Umbilical cord (tissue), 2 donors: ENCODE measurements at places on chromosomes 7 and 10.

GRCh38 chr10:124086787-124087671, 6.4 kb downstream of the CHST15 start:
- DNase-seq = no peak

- DNase-seq = no peak
Observed at GRCh38 chr7:47572094-47572445, 9.8 kb downstream of the TNS3 start.

GRCh38 chr7:17463511-17464085, 165.1 kb downstream of the AHR start:
- DNase-seq = no peak

- no peak for DNase-seq
Observed at GRCh38 chr7:78223598-78223997, 425.0 kb downstream of the PHTF2 start.

GRCh38 chr7:150375662-150376521, 3.2 kb upstream of the ZNF775 start:
- no peak for DNase-seq

DNA sequence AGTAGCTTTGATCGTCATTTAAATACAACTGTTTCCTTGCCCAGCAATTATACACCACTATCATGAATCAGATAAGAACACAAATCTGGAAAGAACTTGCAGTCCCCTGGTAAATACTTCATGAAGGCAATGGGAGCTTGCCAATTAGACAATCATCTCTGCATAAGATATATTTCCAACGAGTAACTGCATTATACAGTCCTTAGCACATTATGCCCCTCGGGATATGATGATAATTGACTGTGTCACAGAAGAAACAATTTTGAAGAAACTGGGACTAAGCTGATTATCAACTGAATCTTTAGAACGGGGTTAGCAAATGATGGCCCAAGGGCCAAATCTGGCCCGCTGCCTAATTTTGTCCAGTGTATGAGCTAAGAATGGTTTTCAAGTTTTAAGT, 155.7 kb downstream of the TRIL start:
- no peak for DNase-seq

DNA sequence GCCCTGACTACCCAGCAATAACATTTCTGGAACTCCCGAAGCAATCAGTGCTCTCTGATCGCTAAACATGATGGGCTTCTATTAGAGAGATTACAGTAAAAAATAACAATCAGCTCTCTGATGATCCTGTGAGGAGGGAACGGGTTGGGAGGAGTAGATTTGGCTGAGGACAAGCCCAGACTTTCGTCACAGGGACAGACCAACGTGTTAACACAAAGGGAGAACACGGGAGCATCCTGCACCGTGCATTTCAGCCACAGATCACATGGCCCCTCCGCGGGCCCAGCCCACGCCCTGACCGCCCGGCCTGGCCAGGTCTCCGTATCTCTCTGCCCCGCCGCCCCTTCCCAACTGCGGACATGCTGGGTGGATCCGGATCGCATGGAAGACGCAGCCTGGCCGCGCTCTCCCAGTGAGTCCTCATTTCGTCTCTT, 95.0 kb upstream of the AGBL3 start:
- peak; percentile 88 for DNase-seq

DNA sequence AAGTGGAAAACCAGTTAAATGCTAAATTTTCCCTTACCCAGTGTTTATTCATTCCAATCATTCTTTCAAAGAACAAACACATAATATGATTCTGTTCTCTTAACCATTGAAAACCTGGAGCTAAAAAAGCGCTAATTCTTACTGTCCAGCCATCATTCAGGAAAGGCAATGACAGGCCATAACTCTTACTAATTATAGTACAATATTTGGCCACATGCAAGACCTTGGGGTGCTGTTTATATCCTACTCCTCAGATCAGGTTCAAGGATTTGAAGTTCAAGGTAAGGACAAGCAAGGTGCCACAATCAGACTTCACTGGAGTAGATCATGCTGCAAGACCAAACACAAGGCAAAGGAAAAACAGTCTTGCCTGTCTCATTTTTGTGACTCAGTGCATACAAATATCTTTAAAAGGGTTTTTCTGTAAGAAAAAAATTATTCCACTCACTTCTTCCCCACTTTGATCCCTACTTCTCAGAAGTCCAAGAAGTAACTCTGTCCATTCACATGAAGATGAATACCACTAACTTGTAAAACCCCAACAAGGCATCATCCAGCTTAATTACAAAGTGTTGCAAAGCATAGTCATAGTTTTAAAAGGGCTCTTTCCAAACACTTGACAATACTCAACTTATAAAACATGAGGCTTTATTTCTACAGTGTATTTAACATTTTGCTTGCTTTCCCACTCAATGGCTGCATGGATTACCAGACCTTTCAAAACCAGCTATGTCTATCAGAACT, 153.0 kb downstream of the DOCK4 start:
- no peak for DNase-seq

DNA sequence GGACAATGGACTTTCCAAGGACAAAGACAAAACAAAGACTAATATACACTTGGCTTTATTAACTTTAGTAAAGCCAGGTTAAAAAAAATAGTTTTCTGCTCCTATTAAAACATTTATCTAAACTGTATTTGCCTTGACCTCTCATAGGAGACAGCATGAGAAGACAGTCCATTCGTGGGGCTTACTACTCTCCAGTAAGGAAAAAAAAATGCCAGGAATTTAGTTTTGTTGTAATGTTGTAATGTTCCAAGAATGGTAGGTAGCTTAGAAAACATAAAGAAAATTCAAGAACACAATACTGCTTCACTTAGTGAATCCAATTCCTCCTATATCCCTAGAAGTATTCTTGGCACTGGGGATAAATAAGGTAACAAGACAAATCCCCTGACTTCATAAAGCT, 81.7 kb downstream of the KMT2C start:
- no peak for DNase-seq

- DNase-seq = no peak
Observed at GRCh38 chr7:120190566-120190965, 82.4 kb upstream of the KCND2 start.
